Lower lobe of right lung (tissue), 2 donors: ENCODE measurements at places on chromosomes 4 and X. TPM values are rescaled to one million over a fixed set of nuclear protein-coding genes. Genes with fewer than 3 reads are reported as not detected.
A peak's percentile ranks its signal among the peaks of the same experiment; 100 is the strongest.

CXCL3 gene
- total RNA-seq, result 12.1 TPM

FAAH2 gene
- total RNA-seq, result 6.1 TPM

NR0B1 gene
- not detected for total RNA-seq

CT45A3 gene
- total RNA-seq, result not detected

MAGEA11 gene
- total RNA-seq, result not detected

- DNase-seq, result no peak
Measured at GRCh38 chr4:87650938-87651337, 858 bp downstream of the DMP1 start.

GRCh38 chr4:156475322-156475721 lies 496.3 kb downstream of the PDGFC start:
- DNase-seq, result no peak

GRCh38 chr4:152172146-152172545 lies 363.7 kb downstream of the FBXW7 start:
- no peak for DNase-seq

- no peak for DNase-seq
Measured at GRCh38 chrX:29470030-29470429, 745.3 kb upstream of the MAGEB2 start.

- DNase-seq, result no peak
Measured at GRCh38 chr4:155946486-155946885, 7.2 kb downstream of the CTSO start.

GRCh38 chr4:24515698-24516097 lies 68.7 kb downstream of the DHX15 start:
- DNase-seq, result no peak

GRCh38 chr4:179165000-179165738 lies 1722.9 kb upstream of the AGA start:
- DNase-seq, result no peak

DNA sequence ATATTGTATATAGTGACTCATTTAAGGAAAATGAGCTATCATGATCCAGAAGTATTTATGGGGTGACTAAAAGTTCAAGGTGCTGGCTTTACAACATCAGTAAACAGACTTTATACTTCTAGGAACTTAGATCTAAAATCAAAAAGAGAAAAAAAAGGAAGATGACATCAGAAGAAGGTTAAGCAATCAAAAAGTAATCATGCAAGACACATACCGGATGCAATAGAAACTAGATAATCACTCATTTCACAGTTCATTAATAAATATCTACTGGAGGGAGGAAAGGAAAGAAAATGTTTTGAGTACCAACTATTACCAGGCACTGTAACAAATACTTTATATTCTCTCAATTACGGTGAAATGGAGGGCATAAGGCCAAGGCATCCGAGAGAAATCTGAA lies 276.4 kb downstream of the SPRY1 start:
- DNase-seq, result no peak

DNA sequence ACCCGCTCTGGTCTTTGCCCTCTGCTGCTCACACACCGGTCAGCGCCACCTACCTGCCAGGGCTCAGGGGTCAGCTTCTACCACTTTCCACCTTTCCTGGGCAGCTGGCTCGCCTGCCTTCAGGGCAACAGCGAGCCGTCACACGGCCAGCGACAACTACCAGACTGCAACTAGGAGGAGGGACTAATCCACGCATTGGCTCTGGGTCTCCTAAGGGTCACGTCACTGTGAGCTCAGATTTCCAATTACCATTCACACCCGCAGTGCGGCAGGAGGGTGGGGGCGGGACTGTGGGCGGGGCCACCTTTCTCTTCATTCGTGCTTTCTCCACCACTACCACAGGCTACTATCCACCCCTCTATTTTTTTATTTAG lies at the start of gene BEX5:
Gene BEX5, minus strand, starts transcription at position 172 of the 374 bp plus-strand sequence. CDS start 1,712 bp downstream, outside the sequence.
- DNase-seq, result peak; percentile 63

DNA sequence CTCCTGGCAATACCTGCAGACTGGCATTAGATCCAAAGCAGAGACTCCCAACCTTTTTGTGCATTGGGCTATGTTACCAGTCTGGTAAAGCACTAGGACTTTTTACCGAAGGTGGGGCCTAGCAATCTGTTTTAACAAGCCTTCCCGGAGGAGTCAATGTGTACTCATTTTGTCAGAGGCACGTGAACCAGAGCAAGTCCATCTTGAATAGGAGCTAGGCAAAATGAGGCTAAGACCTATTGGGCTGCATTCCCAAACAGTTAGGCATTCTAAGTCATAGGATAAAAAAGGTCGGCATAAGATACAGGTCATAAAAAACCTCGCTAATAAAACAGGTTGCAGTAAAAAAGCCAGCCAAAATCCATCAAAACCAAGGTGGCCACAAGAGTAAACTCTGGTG lies 22.3 kb downstream of the ADGRA3 start:
- DNase-seq, result no peak

GRCh38 chr4:87624698-87625097 lies 16.4 kb downstream of the DSPP start:
- DNase-seq, result no peak

DNA sequence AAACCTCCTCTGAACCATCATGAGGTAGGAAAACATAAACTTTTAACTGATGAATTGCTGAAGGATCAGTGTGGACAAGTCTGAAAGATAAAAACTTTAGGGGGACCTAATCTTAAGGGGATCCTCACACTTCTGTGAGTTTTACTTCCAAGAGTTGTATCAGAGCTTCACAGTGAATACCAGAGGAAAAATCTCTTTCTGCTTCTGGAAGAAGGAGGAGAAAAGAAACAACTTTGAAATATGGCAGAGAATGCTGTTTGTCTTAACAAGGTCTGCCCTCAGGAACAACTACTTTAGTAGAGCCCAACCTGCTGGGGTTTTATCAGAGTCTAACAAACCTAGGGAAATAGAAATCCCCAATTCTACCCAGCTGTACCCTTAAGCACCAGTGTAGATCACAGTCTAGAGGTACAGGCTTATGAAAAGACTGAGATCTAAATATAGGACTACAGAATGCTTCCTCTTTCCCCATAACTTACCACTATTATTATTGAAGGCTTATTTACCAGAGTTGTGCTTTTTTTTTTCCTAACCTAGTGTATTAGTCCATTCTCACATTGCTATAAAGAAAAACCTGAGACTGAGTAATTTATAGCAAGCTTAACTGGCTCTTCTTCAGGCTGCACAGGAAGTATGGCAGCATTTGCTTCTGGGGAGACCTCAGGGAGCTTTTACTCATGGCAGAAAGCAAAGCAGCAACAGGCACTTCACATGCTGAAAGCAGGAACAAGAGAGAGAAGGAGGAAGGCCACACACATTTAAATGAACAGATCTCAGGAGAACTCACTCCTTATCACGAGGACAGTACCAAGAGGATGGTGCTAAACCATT lies 167.9 kb downstream of the CAMK2D start:
- no peak for DNase-seq

- no peak for DNase-seq
Measured at GRCh38 chr4:149676076-149676475, 139.6 kb downstream of the IQCM start.

DNA sequence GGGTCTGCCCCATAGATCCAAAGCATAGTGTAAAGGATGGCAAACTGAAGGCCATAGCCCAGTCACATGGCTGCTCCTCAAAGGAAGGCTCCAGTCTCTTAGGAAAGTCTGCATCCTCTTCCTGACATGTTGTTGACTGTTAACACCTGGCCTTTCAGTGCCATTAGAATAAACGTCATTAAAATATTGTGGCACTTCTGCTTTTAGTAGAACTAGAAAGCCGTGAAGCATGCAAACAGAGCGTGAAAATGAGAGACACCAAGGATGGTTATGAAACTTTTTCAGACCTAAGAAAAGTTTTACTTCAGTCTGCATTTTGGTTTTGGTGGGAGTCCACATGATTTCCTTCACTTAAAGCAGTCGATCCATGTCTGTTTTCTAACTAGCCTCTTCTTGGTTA lies 41.1 kb upstream of the AFF2 start:
- no peak for DNase-seq

DNA sequence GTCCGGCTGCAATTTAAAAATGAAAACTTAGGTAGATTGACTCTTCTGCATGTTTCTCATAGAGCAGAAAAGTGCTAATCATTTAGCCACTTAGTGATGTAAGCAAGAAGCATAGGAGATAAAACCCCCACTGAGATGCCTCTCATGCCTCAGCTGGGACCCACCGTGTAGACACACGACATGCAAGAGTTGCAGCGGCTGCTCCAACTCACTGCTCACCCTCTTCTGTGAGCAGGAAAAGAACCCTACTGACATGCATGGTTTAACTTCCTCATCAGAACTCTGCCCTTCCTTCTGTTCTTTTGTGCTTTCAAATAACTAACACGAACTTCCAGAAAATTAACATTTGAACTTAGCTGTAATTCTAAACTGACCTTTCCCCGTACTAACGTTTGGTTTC lies 41.0 kb downstream of the MAP7D3 start:
- DNase-seq, result no peak

DNA sequence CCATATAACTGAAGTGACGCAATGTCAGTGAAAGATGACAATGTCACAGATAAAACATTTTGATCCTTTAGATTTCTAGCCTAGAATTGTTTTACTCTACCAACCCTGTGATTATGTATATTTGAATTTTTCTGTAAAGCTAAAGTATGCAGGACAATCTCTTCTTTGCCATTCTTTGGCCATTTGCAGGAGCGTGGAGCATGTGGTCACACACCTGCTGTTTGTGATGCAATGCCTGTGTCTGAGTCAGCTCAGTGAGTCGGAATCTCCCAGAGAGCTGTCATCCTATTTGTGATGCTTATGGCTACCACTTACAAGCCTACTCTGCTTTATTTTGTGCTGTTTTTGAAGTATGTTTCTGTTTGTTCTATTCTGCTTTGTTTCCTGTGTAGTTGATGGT lies 214.5 kb downstream of the NAF1 start:
- no peak for DNase-seq

GRCh38 chrX:132948648-132949260 lies 9.7 kb downstream of the HS6ST2 start:
- no peak for DNase-seq

DNA sequence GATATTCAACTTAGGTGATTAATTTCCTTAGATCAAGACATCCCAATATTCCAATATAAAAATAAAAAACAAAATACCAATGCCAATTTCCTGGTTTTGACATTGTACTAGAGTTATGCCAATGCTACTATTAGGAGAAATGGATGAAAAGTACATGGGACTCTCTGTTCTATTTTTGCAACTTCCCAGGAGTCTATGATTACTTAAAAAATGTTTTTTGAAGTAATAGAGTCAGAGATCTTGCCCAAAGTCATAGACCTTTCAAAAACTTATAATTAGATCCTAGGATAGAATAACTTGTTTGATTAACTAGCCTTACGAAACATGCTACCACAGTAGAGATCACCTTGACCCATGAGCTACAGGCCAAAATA lies 73.6 kb upstream of the MAOA start:
- no peak for DNase-seq

DNA sequence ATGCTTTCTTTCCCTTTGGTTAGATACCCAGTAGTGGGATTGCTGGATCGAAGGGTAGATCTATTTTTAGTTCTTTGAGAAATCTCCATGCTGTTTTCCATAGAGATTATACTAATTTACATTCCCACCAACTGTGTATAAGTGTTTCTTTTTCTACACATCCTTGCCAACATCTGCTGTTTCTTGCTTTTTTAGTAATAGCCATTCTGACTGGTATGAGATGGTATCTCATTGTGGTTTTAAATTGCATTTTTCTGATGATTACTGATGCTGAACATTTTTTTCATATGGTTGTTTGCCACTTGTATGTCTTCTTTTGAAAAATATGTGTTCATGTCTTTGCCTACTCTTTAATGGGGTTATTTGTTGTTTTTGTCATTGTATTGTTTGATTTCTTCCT lies 6.6 kb upstream of the AGA start:
- DNase-seq, result no peak

DNA sequence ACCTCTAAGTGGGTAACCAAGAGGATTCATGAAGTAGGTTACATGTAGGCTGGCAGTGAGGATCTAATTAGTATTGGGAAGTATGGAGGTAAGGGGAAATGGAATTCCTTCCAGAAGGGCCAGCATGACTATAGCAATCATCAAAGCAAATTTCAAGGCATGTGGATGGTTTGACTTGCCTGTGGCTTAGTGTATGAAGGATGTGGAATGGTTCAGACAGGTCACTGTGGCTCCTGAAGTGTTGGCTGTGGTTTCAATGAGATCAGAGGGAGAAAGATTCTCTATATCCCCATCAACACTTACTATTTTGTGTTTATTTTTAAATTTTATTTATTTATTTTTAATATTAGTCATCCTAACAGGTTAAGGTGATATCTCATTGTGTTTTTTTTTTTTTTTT lies 121.6 kb upstream of the TBC1D9 start:
- DNase-seq, result no peak

- DNase-seq, result no peak
Measured at GRCh38 chr4:1821679-1822567, 28.8 kb downstream of the FGFR3 start.

DNA sequence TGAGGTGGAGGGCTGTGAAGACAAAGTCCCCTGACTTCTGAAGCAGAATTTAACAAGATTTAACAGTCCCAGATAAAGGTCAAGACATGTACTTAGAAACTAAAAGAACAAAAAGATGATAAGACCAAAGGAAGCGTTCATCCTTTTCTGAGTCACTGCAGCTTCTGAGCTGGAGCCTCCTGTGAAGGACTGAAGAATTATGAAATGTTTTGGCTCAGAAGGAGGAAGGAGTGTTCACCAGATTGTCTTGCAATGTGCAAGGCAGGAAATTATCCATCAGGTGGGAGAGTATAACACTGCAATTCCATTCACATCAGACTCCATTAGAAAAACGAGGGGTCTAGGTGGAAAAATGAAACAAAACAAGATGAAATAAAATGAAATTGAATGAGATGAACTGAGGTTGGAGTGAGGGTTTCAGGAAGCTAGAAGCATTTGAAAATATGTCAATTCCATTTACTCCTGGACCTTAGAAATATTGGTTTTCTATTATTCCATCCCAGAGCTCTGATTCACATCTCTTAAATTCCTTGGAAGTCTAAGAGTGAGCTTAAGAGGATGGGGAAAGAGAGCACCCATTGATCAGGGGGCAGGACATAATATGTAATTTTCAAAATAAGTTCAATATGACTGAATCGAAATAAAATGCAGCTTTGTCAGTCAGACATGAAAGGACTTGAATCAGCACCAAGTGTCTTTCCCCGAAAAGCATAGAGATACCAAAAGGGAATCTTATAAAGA lies 186.1 kb upstream of the LNX1 start:
- no peak for DNase-seq

- no peak for DNase-seq
Measured at GRCh38 chr4:41399231-41399630, 138.7 kb upstream of the LIMCH1 start.

DNA sequence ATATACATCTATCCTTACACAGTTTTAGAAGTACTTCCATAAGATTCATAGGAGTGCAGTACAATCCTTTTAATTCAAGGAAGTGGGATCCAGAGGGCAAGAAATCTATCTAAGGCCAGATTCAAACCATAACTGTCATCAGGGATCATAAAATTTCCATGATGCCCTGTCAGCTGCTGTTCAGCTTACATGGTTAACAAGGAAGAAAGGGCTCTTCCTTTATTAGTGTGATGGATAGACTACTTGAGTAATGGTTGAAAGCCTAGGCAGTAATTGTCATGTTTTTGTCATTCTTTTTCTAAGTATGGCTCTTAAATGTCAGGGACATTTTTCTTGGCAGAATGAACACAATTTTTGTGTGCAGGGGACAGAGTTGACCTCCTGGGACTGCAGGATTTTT lies 159.8 kb upstream of the CXCL13 start:
- no peak for DNase-seq
